ENCODE measurements at places on chromosomes 6 and 20. TPM values are rescaled to one million over a fixed set of nuclear protein-coding genes. Genes with fewer than 3 reads are reported as not detected.

- no peak for DNase-seq
- H3K36me3 ChIP-seq, result no peaks in the 10 kb centered on the region
- peaks cover 34% of the 10 kb centered on the region for H3K27me3 ChIP-seq
- H3K27ac ChIP-seq, result no peak overlapping the region
Observed at GRCh38 chr20:1798982-1799381, 96.2 kb upstream of the SIRPA start.

GRCh38 chr6:107323133-107323785, 136.1 kb downstream of the PDSS2 start:
- H3K27me3 ChIP-seq, result no peaks in the 10 kb centered on the region
- H3K4me1 ChIP-seq, result peaks cover 7% of the 10 kb centered on the region
- H3K36me3 ChIP-seq, result no peaks in the 10 kb centered on the region
- DNase-seq, result no peak

Gene HMGCLL1
- not detected for total RNA-seq

Gene CDH26
- 1.8 TPM for total RNA-seq

Data from natural killer cell treated with Interleukin-12 subunit alpha and Interleukin-12 subunit beta and Interleukin-15 and Interleukin-18, amount 100 ng/mL, for 72 hours (primary cell).